ENCODE measurements at places on chromosomes 3 and 15. TPM values are rescaled to one million over a fixed set of nuclear protein-coding genes. Genes with fewer than 3 reads are reported as not detected.

DNA sequence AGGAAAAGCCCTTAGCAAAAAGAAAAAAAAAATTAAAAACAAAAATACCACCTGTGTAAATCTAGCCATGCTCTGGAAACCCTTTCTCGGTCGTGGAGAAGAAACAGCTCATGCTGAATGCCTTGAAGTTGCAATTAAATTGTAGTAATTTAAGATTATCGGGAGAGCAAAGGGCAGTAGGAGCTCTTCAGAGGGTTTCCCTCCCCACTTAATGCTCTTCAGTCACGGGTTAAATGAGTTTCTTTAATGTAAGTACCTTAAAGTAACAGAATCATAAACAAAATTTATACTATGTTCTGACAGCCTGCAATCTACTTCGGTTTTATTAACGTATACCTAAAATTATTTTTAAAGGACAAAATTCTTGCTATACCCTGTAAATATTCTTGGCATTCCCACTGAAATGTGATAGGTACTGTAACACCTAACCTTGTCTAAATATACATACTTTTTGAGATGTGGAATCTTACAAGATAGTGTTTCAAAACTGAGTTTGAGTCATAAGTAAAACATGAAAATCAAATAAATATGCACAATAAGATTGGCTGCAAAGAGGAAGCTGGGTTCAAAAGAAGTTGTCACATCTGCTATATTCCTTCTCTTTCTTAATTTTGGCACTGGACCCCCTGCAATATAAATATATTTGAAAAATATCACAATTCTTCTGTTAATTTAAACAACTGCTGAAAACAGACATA lies 5.3 kb downstream of the FOXP1 start:
- no peak overlapping the region for H3K27ac ChIP-seq
- peaks cover 14% of the 10 kb centered on the region for H3K27me3 ChIP-seq
- H3K4me1 ChIP-seq: peaks cover 28% of the 10 kb centered on the region
- H3K36me3 ChIP-seq: no peaks in the 10 kb centered on the region
- no peak for DNase-seq

- peaks cover 25% of the 10 kb centered on the region for H3K4me1 ChIP-seq
- H3K27ac ChIP-seq: peak overlapping the region; percentile 25
- no peaks in the 10 kb centered on the region for H3K27me3 ChIP-seq
These were observed 68.2 kb downstream of the EFCAB12 start for GRCh38 chr3:129360171-129360611.

DNA sequence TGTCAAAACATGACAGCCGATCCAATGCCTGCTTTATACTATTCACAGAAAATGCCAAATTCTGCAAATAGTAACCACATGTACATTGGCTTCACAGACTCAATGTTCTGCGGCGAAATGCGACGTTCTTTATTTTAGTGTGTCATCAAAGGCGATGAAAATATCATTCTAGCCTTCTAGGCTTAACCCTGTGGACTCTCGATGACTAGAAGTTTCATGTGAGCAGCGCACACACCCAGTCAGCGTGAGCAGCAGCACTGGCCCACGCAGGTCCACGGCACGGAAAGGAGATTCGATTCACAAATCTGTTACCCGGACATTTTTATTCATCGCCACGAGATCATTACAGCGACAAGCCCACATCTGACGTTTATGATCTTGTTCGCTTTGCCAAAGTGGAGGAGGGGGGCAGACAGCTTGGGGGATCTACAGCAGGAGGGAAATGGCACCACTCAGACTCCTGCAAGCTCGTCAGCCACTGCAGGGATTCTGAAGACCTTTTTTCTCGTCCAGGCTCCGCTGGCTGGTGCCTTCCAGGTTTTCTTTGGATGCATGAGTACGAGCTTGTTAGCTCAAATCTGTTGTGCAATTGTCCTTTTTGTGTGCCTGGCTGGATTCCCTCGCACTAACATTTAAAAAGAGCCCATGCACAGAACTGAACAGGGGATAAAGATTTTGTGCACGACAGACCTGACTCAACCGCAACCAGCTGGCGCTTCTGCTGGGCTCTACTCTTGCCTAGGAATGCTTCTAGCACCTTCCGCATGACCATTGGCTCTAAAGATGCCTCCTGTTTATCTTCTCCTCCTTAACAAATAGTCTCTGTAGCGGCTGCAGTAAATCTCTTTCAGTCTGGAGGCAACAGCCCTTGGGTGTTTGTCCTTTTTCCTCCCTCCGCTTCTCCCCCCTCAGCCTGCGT lies 938.4 kb downstream of the MCTP2 start:
- H3K27me3 ChIP-seq: no peaks in the 10 kb centered on the region
- no peak overlapping the region for H3K4me3 ChIP-seq
- no peak overlapping the region for H3K27ac ChIP-seq

DNA sequence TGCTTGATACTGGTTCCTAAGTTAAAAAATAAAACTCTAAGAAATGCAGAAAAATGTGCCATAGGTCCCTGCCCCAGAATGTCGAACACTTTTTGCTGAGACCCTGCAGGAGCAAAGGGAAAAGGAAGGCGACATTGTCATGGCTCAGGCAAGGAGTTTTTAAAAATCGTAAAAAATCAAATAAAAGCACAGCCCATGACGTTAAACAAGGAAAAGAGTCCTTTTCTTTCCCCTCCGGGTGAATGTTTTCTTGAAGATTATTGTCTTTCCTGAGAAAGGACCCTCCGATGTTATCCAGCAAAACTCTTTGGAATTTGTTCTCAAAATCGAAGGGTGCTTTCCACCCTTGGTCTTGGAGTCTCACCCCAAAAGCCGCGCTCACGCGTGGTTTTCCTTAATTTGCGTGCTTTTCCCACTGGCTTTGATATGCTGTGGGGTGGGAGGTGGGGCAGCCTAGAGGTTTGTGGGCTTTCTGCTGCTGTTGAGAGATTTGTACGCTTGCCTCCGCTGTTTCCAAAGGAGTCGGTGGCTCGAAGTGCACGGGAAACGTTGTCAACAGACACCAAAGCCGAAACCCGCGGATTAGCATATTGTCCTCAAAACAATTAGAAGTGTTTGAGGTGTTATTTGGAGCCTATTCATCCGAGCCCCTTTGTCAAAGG lies 2.9 kb downstream of the SOX14 start:
- peak; percentile 87 for DNase-seq
- H3K27ac ChIP-seq: no peak overlapping the region
- peaks cover 100% of the 10 kb centered on the region for H3K27me3 ChIP-seq
- peaks cover 83% of the 10 kb centered on the region for H3K4me1 ChIP-seq

- H3K27me3 ChIP-seq: no peaks in the 10 kb centered on the region
- H3K4me1 ChIP-seq: no peaks in the 10 kb centered on the region
- H3K4me3 ChIP-seq: no peak overlapping the region
- H3K27ac ChIP-seq: no peak overlapping the region
- H3K36me3 ChIP-seq: no peaks in the 10 kb centered on the region
These were observed 5.9 kb downstream of the CYP19A1 start for GRCh38 chr15:51332206-51333147.

DNA sequence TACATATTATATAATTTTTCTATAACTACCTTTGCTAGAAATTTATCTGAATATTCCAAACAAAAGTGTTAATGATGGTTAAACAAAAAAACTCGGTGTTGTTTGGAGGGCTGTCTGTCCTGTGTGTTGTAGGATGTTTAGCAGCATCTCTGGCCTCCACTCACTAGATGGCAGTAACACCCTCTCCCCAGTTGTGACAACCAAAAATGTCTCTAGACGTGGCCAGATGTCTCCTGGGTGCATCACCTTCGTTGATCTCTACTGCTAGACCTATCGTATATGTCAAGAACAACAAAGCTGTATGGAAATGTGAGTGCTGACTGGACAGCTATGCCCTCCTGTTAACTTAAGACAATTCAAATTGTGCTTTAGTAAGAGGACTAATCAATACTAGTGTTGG lies 14.1 kb downstream of the ANKRD34C start:
- H3K4me3 ChIP-seq: no peak overlapping the region
- no peaks in the 10 kb centered on the region for H3K4me1 ChIP-seq
- peaks cover 79% of the 10 kb centered on the region for H3K27me3 ChIP-seq
- no peak overlapping the region for H3K27ac ChIP-seq
- no peak for DNase-seq
- H3K36me3 ChIP-seq: no peaks in the 10 kb centered on the region

DNA sequence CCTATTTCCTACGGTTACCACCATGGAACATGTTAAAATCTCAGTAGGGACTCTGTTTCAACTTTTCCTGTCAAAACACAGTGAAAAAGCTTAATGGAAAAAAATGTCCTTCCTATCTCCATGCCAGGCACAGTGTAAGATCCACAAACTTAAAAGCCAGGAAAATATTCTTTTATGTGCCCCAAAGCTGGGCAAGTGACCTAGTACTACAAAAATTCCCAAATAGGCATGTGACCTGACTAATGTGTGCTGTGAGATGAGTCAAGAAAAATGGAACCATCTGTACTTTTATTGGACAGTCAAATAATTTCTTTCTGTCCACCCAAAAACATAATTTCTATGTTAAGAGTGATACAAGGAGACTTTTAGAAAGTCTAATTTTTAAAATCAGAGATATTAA lies 406.0 kb downstream of the ZBTB20 start:
- no peaks in the 10 kb centered on the region for H3K36me3 ChIP-seq
- no peak overlapping the region for H3K27ac ChIP-seq
- H3K4me3 ChIP-seq: no peak overlapping the region

DNA sequence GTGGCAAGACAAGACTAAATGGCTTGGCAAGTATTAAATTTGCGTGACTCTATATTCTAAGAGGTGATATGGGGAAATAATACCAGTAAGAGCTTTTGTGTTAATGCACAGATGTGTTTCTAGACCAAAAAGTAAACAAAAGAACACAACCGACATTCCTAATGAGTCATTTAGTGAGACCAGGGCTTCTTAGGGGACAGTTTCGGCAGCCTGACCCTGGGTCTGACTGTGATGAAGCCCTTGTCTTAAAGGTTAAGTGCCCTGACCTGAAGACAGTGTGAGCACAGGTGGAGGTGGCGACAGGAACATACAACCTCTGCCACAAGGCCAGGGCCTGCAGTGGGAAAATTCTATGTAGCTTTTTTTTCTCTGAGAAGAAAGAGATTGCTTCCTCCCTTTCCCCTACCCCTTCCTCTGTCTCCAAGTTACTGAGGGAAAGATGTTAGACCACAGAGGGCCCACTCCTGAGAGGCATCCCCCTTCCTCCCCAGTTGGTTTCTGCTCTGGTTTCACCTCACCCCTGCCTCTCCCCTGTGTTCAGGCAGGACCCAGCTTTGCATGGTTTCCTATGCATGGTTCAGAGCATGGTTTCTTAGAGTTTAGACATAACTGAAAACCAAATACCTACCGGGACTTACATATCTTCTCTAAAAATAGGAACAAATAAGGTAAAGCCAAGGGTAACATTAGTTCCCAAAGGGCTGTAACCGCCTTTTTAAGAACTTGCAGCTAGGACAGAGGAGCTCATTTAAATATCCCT lies 24.8 kb upstream of the CMTM7 start:
- H3K4me3 ChIP-seq: no peak overlapping the region
- DNase-seq: no peak
- H3K27me3 ChIP-seq: no peaks in the 10 kb centered on the region
- H3K27ac ChIP-seq: no peak overlapping the region

Gene LMAN1L
- not detected for total RNA-seq

Gene SYNPR
- 0.59 TPM for total RNA-seq

Gene PTPN9
- 11.4 TPM for total RNA-seq
